ENCODE measurements at places on chromosomes 12 and 14. TPM values are rescaled to one million over a fixed set of nuclear protein-coding genes. Genes with fewer than 3 reads are reported as not detected.

The PAPLN gene
- 4.8 TPM for total RNA-seq

DNA sequence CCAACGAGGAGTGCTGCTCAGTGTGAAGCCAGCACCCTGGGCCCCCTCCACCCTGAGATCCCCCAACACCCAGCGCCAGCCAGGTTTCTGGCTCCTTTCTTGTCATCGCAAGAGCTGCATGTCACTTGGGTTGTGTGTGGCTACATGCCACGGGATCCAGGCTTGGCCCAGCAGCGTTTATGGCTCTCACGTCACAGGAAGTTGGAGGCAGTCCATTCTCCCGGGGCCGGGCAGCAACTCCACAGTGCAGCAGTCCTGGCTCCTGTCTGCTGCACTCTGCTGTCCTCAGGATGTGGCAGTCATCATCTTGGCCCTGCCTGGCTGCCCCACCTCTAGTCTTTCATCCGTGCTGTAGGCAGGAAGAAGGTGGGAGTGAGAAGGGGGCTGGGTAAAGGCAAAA lies 78.3 kb downstream of the AACS start:
- DNase-seq, result no peak

DNA sequence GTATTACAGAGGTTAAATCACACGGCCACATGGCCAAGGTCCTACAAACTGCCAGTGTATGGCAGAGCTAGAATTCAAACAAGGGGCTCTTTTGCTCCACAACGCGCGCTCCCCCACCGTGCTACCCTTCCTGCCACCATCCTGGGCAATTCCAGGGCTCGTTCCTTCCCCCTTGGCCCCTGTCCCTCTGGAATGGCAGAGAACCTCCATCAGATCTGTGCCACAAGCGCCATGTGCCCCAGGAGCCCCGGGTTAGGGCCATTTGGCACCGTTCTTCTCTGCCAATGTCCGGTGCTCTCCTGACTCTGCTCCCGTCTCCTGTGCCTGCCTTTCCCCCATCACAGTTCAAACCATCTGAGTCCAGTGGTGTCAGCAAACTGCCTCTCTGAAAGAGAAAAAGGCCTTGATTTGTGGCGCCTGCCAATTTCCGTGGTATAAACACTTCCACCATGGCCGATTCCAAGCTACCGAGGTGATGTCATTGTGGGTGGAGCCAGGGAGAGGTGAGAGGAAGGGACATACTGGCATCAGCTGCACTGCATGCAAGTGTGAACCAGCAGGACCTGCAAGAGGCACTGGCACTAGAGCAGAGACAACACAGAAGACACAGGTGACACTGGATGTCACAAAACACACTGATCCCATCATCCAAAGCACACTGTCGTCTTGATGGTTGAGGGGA lies 163.1 kb downstream of the CALM1 start:
- DNase-seq, result no peak

GRCh38 chr14:63933711-63934110 lies 80.9 kb downstream of the SYNE2 start:
- no peak for DNase-seq

DNA sequence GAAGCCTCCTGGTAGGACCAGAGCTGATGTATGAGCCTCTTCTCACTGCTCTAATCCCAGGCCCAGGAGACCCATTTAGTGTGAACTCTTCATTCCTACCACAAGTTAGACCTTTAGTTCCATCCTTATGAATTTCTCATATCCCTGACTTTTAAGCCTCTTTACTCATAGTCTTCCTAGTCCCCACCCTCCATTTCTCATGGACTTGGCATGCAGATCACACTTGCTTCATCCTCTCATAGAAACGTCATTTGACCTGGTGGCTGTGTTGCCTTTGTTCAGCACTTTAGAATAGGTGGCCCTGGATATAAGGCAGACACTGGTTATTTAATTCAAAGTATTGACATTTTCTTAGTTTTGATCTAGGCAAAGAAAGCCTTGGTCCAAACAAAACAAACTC lies 99.5 kb downstream of the SLC16A7 start:
- DNase-seq, result no peak

GRCh38 chr12:12608557-12608957 lies 3.1 kb upstream of the CREBL2 start:
- no peak for DNase-seq

The NELL2 gene
- 28.1 TPM for total RNA-seq

The STYK1 gene
- total RNA-seq, result 5.0 TPM

DNA sequence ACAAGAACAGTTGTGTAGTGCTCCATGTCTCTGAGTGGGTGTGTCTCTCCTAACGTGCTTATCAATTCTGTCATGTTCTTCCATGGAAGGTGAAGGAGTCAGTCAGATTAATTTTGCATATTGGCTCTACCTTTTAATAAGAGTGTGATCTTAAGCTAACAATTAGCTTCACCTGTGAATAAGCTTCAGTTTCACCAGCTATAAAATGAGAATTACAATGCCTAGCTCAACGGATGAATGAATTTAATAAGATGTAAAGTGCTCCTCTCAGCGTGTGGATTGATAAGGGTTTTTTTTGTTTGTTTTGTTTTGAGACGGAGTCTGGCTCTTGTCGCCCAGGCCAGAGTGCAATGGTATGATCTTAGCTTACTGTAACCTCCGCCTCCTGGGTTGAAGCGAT lies 32.7 kb downstream of the CCDC175 start:
- DNase-seq, result no peak

The PRPH gene
- total RNA-seq, result 9.1 TPM

The CD9 gene
- total RNA-seq, result 215 TPM

DNA sequence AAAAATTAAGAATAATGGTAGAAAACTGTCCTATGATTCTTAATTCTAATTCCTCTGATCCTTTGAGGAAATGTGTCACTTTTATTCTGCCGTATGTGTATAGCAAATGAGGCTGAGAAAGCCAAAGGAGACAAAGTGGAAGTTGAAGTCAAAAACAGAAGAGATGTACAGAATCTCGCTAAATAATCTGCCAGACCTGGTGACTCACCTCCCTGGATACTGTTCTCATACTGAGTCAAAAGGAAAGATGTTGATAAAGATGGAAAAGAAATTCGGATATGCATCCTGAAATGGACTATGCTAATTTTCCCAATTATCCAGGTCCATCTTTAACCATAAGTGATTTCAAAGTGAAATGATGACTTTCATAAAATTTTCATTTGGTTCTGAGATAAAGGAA lies 92.5 kb downstream of the DUSP6 start:
- DNase-seq, result no peak

DNA sequence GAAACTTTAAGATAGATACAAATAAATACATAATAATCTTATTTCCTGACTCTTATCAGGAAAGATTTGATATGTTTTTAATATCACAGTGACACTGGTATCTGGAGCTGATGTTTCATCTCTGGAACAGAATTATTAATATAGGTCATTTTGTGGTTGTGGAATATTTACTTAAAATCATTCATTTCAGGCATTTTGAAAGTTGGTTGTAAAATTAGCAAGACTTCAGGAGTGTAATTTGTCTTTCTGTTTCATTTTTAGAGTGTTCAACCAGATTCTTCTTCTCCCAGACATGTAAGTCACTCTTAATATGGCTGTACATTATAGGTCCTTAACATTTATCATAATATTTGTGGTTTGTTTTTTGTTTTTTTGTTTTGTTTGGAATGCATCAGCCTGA lies 115.7 kb downstream of the PCNX1 start:
- no peak for DNase-seq

- no peak for DNase-seq
Observed at GRCh38 chr12:47396902-47397663, 308.7 kb downstream of the RPAP3 start.

DNA sequence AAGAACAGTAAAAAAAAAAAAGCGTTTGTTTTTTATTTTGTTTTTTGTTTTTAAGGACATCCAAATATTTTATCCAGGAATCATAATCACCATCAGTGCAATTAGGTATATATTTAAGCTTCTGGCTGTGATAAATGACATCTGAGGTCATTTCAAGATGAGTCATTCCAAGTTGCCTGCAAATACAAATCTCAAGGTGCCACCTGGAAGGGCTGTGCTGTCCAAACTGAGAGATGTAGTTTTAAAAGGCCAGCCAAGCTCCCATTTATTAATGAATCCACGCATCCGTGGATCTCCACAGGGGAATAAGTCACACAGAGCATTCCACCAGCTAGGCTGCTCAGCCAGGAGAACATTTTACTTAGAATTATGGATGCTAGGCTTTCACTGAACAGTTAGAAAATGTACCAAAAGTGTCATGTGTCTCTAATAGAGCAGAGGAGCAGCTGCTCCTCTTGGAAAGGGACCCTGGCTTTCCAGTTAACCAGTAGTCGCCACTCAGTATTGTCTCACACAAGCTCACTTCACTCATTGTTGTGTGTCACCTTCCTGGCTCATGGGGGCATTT lies 1151.4 kb upstream of the TMEM132C start:
- no peak for DNase-seq

The CDCA3 gene
- total RNA-seq, result 12.3 TPM

DNA sequence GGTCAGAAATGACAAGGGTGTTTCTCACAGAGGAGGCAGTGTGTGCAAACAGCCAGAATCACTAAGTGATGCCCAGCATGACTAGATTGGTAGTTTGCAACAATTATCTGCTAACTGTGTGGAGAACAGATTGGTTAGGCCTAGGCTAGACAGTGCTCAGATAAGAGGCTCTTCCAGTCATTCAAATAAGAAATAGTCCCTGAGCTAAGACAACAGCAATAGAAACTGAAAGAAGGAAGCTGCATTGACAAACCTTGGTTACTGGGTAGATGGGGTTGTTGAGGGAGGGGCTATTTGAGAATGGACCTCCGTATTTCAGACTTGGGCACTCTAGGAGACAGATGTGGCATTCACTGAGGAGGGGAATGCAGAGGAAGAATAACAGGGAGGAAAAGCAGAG lies 255.0 kb upstream of the NPAS3 start:
- no peak for DNase-seq

GRCh38 chr12:72289633-72290032 lies 17.5 kb downstream of the TRHDE start:
- no peak for DNase-seq

- no peak for DNase-seq
Observed at GRCh38 chr12:78396538-78396937, 468.0 kb upstream of the SYT1 start.

The DGLUCY gene
- 44.6 TPM for total RNA-seq

DNA sequence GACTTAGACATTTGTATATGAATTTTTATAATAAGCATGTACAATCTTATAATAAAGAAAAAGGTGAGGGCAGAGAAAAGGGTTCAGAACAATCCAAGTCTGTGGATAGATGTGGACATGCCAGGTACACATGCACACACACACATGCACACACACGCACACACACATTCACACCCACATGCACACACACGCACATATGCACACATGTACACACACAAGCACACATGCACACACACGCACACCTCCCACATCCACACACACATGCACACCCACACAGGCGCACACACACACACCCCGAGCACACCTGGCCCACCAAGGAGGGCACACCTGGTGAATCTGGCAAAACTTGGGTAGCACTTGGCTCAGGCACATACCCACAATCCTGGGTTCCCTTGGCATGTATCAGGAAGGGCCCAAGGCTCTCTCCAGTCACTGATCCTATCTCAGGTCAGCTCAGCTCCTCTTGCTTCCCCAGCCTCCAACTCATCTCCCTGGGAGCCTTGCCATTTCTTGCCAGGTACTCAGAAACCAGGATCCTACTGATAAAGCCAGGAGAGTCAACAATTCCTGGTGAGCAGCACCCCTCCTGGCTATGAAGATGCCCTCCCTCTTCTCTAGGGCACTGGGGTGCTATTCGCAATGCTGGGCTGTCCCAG lies 18.6 kb upstream of the TMEM106C start:
- no peak for DNase-seq

GRCh38 chr12:53867216-53868012 lies 71.2 kb upstream of the HOXC13 start:
- DNase-seq, result no peak

DNA sequence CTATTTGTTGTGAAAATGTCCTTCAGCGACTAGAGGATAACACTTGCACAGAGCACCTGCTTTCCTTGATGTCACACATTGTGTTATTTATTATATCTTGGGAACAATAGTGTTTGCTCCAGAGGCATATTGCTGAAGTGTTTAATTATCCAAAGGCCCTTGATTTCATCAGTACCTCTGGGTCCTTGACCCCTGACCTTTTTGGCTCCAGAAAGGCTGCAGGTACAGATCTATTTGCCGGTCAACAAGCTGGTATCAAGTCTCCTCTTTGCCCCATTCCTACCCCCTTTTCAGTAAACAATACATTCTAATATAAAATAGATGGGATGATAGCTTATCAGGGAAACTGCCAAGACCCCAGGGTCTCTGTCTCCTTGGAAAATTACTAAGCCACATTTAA lies 206.8 kb downstream of the DACT1 start:
- no peak for DNase-seq

The ADAMTS20 gene
- 1.0 TPM for total RNA-seq
